ENCODE measurements at places on chromosomes 16 and 17.
A peak's percentile ranks its signal among the peaks of the same experiment; 100 is the strongest.

- no peak for DNase-seq
Measured at GRCh38 chr17:77892469-77893143, 65.9 kb upstream of the TNRC6C start.

- no peak for DNase-seq
Measured at GRCh38 chr17:77796176-77796860, 162.2 kb upstream of the TNRC6C start.

GRCh38 chr17:2337544-2338314 lies 428 bp downstream of the SGSM2 start:
- peak; percentile 36 for DNase-seq

DNA sequence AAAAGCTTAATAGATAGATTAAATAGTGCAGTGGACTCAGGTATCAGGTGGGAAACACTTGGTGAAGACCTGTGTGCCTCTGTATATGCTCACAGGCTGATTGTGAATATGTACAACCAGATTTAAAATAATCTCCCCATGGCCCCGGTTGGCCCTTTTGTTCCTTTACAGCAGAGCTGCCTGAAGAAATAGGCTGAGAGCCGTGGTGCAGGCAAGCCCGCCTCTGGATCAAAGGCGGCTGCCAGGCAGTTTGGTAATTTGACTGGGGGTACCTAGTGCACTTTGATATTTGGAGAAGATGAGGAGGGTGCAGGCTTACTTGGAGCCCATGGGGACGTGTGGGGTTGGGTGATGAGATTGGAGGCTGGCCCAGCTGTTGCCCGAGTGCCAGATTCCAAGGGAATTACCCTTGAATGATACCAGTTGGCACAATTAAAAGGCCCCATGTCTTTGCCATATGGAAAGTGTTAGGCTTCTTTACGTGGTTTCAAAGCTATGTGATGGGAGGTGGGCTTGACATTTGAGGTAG lies 5.0 kb downstream of the NKD1 start:
- DNase-seq: no peak

DNA sequence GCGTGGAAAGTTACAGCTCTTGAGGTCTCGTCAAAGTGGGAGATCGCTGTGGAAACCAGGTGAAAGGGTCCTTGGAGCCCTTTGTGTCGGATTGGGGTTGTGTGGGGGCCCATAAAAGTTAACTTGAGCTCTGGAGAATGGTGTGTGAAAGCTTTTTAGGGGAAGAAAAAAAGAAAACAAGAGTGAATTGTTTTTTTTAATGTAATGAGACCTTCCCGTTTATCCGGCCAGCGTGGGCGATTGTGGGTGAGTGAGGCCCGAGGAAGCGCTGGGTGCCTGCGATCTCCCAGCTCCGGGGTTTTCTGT lies 150.6 kb downstream of the MSI2 start:
- no peak for DNase-seq

DNA sequence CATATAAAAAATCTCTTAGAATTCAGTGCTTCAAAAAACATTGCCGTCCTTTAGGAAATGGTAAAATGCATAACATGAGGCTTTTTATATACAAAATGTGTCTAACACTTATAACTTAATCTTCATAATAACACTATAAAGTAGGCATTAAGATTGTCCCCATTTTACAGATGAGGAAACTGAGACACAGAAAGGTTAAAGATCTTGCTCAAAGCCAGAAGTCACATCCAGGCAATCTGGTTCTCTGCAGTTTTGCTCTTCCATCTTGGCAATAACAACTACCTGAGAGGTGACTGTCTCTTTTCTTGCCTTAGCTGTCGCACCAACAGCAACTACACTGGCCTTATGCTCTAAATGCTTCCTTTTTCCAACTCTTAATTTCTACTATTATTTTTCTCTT lies 24.5 kb downstream of the AP1G1 start:
- DNase-seq: no peak

- no peak for DNase-seq
Measured at GRCh38 chr16:9138731-9139501, 47.5 kb downstream of the HAPSTR1 start.

DNA sequence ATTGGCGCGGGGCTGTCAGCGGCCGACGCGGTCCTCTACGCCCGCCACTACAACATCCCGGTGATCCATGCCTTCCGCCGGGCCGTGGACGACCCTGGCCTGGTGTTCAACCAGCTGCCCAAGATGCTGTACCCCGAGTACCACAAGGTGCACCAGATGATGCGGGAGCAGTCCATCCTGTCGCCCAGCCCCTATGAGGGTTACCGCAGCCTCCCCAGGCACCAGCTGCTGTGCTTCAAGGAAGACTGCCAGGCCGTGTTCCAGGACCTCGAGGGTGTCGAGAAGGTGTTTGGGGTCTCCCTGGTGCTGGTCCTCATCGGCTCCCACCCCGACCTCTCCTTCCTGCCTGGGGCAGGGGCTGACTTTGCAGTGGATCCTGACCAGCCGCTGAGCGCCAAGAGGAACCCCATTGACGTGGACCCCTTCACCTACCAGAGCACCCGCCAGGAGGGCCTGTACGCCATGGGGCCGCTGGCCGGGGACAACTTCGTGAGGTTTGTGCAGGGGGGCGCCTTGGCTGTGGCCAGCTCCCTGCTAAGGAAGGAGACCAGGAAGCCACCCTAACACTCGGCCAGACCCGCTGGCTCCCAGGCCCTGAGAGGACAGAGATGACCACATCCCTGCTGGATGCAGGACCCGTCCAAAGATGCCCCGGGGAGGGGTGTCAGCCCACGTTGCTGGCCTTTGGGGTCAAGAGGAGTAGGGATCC lies 2.4 kb upstream of the NECAB2 start:
- DNase-seq: no peak

DNA sequence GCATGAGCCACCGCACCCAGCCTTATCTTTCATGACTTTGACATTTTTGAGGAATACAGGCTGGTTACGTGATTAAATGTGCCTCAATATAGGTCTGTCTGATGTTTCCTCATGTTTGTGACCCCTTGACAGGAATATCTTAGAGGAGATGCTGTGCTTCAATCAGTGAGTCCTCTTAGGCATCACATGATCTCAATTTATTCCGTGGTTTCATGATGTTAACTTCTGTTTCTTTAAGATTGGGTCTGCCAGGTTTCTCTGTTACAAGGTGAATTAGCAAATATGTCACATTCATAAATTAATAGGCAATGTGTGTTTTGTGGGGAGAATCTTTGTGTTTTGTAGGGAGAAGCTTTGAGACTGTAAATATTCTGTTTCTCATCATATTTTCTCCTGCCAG lies 3.3 kb downstream of the STXBP4 start:
- no peak for DNase-seq

GRCh38 chr17:6503641-6504195 lies 52.6 kb downstream of the PITPNM3 start:
- no peak for DNase-seq

DNA sequence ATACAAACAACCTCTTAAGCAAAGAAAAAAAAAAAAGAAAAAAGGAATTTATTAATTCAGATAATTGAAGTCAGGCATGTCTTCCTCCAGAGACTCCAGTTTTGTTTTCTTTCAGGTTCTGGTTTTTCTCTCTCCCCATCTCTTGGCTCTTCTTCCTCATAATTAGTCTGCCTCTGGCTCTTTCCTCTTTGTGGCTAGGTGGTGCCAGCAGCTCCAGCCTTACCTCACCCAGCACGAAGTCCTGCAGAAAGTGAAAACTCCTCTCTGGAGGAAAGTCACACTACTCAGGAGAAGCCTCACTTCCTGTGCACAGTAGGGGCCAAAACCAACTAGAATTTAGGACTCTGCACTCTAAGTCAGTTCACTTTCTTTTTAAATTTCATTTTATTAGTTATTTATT lies 10.3 kb upstream of the NFAT5 start:
- DNase-seq: no peak

- no peak for DNase-seq
Measured at GRCh38 chr17:82528484-82529265, 9.1 kb downstream of the FOXK2 start.

Measured in COLO829 (cell line).